CD8-positive, alpha-beta memory T cell (primary cell): ENCODE measurements at places on chromosomes 11 and 22. TPM values are rescaled to one million over a fixed set of nuclear protein-coding genes. Genes with fewer than 3 reads are reported as not detected.

GRCh38 chr11:17550450-17551346 is 3.6 kb downstream of the OTOG start:
- H3K4me3 ChIP-seq: no peak overlapping the region
- no peak overlapping the region for H3K27ac ChIP-seq
- H3K27me3 ChIP-seq: no peaks in the 10 kb centered on the region
- no peaks in the 10 kb centered on the region for H3K4me1 ChIP-seq

DNA sequence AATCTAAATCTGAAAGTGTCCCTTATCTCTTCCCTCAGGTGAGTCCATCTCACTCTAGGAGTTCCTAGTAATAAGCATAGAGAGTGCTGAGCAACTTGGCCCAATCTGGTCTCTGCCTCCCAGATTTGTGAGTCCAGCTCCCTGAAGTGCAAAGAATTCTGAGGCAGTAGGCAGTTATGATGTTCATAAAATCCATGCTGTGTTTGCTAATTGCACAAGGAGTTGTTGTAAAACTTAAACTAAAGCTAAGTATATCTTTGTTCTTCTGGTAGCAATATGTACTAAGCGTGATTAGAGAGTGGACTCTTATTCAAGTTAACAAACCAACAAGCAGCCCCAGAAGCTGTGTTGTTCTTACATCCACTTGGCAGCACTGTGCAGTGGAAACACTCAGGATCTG is 7.6 kb upstream of the PTH start:
- no peaks in the 10 kb centered on the region for H3K4me1 ChIP-seq
- no peaks in the 10 kb centered on the region for H3K36me3 ChIP-seq
- no peak for DNase-seq
- no peak overlapping the region for H3K27ac ChIP-seq
- no peak overlapping the region for H3K4me3 ChIP-seq

DNA sequence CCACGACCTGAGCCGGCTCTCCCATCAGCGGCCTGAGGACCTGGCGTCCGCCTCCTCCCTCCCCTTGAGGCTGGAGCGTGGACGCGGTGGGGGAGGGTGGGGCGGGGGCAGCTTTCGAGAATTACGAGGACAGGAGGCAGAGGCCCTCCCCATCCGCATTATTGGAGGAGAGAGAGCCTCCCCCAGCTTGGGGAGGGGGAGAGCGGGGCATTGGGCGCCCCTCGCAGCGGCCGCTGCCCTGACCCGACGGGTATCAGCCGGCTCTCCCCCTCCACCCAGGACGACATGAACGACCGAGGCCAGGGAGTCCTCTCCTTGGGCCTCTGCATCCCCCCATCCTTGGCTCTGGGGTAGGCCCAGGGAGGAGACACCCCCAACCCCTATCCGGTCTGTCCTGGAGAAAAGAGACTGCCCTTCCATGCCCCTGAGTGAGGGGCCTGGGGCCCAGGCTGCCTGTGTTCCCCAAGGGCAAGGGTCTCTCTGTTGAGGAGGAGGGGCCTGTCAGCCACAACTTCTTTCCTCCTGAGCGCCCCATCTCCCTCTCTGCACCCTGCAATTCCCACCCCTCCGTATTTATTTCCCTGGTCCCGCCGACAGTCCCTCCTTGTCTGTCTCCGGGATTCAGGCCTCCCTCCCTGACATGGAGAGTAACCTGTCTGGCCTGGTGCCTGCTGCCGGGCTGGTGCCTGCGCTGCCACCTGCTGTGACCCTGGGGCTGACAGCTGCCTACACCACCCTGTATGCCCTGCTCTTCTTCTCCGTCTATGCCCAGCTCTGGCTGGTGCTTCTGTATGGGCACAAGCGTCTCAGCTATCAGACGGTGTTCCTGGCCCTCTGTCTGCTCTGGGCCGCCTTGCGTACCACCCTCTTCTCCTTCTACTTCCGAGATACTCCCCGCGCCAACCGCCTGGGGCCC is 495 bp downstream of the GPR137 start:
- H3K36me3 ChIP-seq: no peaks in the 10 kb centered on the region
- H3K27ac ChIP-seq: peak overlapping the region; percentile 100
- no peak for DNase-seq
- H3K4me1 ChIP-seq: peaks cover 22% of the 10 kb centered on the region
- H3K27me3 ChIP-seq: peaks cover 10% of the 10 kb centered on the region

DNA sequence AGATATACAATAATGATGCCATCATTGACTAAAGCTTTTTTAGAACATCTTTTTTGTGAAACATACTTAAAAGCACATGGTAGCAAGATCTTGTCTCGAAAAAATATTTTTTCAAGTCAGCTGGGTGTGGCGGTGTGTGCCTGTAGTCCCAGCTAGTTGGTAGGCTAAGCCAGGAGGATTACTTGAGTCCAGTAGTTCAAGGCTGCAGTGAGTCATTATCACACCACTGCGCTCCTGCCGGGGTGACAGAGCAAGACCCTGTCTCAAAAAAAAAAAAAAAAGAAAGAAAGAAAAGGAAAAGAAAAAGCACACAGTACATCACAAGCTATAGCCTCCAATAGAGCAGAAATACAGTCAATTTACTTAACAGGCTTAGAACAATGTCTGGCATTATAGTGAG is 37.0 kb downstream of the ENTHD1 start:
- no peak overlapping the region for H3K4me3 ChIP-seq
- DNase-seq: no peak
- peaks cover 14% of the 10 kb centered on the region for H3K4me1 ChIP-seq
- H3K36me3 ChIP-seq: no peaks in the 10 kb centered on the region

GRCh38 chr22:41394012-41394356 is 12.2 kb downstream of the TEF start:
- H3K4me1 ChIP-seq: no peaks in the 10 kb centered on the region
- H3K36me3 ChIP-seq: peaks cover 9% of the 10 kb centered on the region
- DNase-seq: no peak
- no peaks in the 10 kb centered on the region for H3K27me3 ChIP-seq
- no peak overlapping the region for H3K4me3 ChIP-seq

GRCh38 chr22:49961005-49961600 is 531 bp downstream of the PIM3 start:
- no peaks in the 10 kb centered on the region for H3K27me3 ChIP-seq
- H3K4me3 ChIP-seq: peak overlapping the region; percentile 71
- DNase-seq: no peak

DNA sequence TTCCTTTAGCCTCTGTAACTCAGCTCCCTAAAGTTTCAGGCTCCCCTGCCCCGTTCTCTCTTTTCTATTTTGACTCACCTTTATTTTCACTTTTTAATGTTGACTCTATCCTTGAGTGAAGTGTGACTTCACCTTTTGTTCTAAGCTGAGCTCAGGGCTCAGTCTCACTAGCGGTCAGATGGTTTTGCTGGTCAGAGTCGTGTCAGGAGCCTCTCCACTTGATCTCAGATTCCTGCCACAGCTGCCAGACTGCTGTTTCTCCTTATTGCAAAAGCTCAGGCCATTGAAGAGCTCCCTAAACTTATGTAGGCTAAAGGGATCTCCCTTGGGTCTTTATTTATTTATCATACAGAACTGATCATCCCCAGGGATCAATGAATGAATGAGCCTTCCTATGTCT is 13.7 kb upstream of the POU2AF2 start:
- no peaks in the 10 kb centered on the region for H3K27me3 ChIP-seq
- H3K4me3 ChIP-seq: no peak overlapping the region
- no peak for DNase-seq
- no peak overlapping the region for H3K27ac ChIP-seq

Gene CCDC87
- 0.27 TPM for total RNA-seq

Gene RAB38
- 3.7 TPM for total RNA-seq
